ENCODE measurements at places on chromosomes 2 and 18. TPM values are rescaled to one million over a fixed set of nuclear protein-coding genes. Genes with fewer than 3 reads are reported as not detected.
A peak's percentile ranks its signal among the peaks of the same experiment; 100 is the strongest.

DNA sequence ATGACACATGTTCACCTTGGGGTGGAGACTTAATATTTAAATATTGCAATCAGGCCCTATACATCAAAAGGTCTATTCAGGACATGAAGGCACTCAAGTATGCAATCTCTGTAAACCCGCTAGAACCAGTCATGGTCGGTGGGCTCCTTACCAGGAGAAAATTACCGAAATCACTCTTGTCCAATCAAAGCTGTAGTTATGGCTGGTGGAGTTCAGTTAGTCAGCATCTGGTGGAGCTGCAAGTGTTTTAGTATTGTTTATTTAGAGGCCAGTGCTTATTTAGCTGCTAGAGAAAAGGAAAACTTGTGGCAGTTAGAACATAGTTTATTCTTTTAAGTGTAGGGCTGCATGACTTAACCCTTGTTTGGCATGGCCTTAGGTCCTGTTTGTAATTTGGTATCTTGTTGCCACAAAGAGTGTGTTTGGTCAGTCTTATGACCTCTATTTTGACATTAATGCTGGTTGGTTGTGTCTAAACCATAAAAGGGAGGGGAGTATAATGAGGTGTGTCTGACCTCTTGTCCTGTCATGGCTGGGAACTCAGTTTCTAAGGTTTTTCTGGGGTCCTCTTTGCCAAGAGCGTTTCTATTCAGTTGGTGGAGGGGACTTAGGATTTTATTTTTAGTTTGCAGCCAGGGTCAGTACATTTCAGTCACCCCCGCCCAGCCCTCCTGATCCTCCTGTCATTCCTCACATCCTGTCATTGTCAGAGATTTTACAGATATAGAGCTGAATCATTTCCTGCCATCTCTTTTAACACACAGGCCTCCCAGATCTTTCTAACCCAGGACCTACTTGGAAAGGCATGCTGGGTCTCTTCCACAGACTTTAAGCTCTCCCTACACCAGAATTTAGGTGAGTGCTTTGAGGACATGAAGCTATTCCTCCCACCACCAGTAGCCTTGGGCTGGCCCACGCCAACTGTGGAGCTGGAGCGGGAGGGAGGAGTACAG is 108.1 kb downstream of the XRCC5 start:
- DNase-seq, result no peak

DNA sequence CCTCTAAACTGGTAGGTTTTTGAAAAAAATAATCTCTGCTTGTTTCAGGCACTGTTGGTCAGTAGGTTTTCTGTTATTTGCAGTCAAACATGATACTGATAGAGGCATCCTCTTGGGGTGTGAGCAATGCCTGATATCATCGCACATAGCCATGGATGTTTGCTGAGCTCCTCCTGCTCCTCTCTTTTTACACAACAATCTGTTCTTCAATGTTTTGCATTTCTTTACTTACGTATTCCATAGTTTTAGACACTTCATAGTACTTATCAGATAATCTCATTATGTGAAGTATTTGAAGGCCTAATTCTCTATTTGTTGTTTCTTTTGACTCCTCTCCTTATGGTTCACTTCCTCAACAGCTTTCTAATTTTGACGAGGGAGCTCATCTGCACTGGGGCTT is 23.0 kb upstream of the HS6ST1 start:
- no peak for DNase-seq

DNA sequence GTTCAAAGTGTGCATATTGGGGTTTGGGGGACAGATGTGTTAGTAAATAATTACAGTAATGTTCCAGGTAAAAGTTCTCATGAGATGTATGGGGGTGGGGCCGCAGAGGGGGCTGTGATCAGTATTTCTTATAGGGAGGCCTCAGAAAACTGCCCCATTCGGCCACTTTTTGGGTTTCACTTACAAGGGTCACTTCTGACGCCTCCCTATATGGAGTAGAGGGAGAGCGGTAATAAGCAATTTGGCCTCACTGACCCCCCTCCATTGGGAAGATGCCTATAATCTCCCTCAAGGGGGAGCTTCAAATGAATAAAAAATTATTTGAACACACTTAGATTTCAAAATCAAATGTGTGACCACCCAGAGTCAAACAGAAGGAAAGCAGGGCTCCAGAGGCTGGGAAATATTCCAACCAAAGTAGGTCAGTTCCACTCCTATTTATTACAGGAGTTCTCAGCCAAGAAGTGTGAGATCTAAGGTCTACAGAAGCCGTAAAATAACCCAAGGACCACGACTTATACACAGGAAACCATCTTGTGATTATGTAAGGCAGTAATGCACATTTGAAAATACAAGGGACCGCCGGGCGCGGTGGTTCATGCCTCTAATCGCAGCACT is 2.7 kb downstream of the SCTR start:
- DNase-seq, result no peak

DNA sequence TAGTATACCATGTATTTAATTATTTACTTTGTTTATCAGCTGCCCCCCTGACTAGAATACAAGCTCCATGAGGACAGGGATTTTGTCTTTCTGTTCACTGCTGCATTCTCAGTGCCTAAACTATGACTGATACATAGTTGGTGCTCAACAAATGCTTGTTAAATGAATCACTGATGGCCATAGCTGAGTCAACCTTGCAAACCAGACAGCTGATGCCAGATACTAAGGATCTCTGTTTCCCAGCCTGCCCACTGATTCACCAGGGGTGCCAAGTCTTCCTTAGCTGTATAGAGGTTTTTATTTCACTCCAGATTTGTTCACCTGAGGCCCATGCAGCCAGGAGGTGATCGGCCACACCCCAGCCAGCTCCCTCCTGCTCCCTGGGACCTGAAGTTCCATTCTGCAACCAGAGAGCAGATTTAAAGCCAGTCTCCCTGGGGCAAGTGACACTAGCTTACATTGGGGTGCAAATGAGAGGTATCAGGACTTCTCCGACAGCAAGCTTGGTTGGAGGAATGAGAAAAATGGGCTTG is 92.2 kb downstream of the C1QL2 start:
- DNase-seq, result no peak

GRCh38 chr2:26469955-26470354 is 8.0 kb downstream of the OTOF start:
- no peak for DNase-seq

- DNase-seq, result no peak
Measured at GRCh38 chr18:11882636-11883035, 25.5 kb downstream of the MPPE1 start.

- peak; percentile 5 for DNase-seq
Measured at GRCh38 chr18:21820033-21820810, 79.6 kb downstream of the MIB1 start.

DNA sequence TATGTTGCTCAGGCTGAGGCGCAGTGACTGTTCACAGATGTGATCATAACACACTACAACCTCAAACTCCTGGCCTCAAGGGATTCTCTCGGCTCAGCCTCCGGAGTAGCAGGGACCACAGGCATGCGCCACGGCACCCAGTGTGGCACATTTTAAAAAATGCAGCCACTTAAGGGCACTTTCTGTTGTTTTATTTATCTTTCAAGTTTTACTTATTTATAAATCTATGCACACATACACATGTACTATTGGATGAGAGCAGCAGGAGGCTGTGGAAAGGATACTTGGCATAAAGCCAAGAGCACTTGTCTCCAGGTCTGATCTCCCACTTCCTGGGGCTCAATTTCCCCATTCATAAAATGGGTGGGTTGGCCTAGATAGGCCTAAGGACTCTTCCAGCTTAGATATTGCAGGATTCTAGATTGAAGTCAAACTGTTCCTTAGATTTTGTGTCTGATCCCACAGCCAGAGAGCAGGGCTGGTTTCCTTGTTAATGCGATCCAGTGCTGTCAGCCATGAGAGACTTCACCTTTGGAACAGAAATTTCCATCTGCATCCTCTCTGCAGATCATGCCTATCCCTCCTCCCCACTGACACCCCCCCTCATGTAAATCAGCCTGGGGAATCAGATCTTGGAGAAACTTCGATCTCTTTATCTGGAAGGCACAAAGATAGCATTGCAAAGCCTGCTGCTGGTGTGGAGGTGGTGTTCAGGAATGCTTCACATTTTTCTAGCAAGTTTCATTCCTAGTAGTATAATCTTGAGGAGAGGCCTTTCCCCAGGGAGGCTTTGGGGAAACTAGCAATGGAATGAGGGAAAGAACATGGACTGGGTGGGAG is 24.7 kb downstream of the PCBP1 start:
- DNase-seq, result no peak

DNA sequence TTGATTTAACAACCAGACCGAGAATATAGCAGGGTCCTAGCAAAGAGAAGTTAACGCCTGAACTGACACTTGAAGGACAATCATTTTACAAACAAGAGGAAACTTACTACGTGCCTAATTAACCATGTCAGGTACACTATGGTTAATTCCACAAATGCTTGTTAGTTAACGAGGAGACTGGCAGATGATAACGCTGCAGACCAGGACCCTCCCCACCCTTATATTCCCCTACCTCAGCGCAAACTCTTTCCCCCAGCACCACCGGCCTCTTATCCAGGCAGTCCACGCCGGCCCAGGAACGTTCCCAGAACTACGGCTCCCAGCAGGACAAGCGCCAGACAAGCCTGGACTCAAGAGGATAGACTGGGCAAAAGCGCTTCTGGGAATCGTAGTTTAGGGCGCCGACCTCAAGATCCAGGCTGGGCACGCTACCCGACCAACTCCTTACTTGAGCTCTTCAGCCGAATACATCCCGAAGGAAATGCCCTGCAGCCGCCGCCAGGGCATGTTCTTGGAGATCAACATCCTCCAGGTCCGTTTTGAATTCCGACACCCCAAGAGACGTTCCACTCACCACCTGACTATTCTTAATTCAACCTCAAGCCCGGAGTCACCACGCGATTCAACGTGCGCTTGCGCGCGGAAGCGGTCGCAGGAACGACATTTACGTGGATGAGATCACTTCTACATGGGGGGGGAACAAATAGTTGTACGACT is at the start of gene POLR1A:
POLR1A (minus strand) TSS at position 635 of the 717 bp plus-strand sequence; CDS start at position 525, 110 bp downstream.
- peak; percentile 79 for DNase-seq

GRCh38 chr2:207469943-207470729 is 59.6 kb upstream of the CREB1 start:
- no peak for DNase-seq

The FAM237A gene
- total RNA-seq, result not detected

The SDC1 gene
- 27.2 TPM for total RNA-seq

The CHRNA1 gene
- not detected for total RNA-seq

Data from H7 (cell line).